ENCODE measurements at places on chromosomes 2 and 18.

DNA sequence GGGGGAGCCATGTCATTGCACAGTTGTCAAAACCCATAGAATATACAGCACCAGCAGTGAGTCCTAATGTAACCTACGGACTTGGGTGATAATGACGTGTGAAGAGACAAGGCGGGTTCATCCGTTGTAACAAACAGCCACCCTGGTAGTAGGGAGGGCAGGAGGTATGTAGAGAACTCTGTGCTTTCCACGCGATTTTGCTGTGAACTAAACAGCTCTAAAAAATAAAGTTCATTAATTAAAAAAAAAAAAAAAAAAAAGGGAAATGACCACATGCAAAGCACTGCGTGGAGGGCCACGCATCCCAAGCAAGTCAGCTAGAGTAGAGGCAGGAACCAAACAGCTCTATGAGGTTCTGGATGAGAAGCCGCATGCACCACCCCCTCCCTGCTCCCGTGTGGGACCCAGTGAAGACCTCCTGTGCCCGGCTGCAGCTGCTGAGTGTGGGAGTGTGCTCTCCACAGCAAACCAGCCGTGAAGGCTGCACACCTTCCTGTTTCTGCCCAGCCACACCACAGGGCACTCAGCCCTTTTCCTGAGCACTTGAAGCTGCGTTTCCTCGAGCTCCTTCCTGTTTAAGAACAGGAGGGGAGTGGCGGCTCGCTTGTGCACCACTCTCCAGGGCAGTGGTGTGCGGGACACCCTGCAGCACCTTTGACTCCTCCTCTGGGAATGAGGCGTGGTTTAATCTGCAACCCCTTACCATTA, 65.6 kb downstream of the ODC1 start:
- DNase-seq: no peak

GRCh38 chr2:167140767-167141166, 252.5 kb downstream of the XIRP2 start:
- DNase-seq: no peak

DNA sequence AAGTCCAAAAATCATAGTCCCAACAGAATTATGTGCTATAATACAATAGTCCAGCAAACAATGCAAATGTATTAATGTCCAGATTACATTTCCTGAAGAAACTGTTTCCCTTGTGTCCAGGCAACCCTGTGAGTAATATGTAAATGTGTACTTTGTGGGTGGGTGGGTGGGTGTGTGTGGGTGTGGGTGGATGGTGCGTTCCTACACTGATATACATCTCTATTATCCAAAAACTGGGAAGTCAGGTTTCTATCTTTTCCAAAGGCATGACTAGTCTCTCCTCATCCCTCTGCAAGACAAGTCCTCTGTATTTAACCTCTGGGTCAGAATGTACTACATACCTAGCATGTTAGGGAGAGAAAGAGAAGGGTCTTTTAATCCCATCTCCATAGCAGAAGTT, 71.6 kb downstream of the LNPK start:
- DNase-seq: no peak

GRCh38 chr18:70294471-70295191, 5.8 kb downstream of the SOCS6 start:
- no peak for DNase-seq

DNA sequence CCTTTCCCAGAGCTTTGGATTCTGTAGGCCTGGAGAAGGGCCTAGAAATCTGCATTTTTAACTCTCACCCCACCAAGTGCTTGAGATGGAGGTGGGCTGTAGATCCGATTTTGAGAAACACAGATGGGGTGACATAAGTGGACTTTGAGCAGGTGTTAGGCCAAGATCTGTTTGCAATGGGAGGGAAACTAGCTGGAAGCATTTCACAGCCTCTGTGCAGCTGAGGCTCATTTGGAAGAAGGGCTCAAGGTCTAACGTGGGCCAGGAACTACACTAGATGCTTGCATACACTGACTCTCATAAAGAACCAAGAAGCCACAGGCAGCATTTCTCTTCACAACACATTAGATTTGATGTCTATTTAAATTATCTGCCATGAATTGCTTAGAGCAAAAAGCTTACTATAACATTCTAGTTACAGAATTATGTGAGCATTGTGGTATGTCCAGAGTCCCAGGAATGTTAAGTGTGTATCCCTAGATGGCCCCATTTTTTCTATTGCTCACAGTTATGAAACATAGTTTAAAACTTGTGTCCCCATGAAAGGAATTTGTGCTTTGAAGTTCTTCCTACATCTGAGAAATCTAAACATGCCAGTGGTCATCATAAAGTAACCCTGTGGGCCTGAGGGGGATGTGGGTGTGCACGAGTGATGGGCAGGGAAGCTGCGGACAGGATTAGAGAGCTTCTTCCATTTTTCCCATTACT, 77.2 kb downstream of the CD28 start:
- no peak for DNase-seq

DNA sequence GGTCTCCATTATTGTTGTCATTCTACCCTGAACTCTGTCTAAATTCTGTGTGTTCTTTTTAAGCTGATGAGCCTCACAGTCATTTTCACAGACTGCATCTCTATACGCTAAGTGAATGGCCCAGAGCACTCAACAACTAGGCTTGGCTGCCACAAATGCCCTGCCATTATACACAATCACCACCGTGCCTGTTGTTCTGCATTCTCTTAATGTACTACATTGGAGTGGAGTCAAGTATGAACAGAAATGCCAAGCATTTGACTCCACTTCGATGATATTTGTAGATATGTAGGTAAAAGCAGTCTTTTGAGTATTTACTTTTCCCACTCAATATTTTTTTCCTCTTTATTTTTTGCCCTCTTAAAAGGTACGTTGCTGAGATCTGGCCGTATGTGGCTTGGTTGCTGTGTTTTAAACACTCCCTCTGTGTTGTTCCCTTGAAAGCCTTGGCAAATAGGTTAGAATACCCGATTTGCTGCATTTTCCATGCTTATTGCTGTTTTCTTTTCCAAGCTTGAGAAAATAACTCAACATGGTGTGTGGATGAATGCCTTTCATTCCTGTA, 36.2 kb upstream of the TMEFF2 start:
- no peak for DNase-seq

DNA sequence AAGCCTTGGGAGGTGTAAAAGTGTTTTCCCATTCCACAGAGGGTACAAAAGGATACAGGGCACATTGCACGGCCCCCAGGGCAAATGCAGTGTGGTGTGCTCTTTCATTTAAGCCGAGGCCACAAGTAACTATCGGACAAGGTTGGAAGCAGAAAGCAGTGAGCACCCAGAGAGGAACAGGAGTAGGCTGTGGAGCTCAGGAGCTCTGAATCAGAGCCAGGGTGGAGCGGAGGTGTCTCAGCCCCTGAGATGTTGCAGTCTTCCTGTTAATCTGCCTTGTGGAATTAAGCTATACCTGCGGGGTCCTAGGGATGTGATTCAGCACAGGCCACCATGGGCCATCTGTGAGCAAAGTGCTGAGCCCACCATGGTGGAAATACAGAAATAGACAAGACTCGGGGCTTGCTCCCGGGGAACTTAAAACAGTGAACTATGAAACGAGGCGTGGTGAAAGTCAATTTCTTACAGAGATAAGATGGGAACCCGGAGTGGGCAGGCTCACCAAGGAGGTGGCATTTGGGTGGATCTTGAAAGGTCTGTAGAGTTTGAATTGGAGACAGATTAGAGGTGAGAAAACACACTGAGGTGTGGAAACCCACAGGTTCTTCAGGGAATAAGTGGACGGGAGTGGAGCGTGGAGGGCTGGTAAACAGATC, 44.0 kb downstream of the ASAP2 start:
- DNase-seq: no peak

- DNase-seq: no peak
Measured at GRCh38 chr2:240468303-240469238, 33.1 kb downstream of the GPC1 start.

GRCh38 chr18:14074187-14074586, 58.0 kb downstream of the ZNF519 start:
- no peak for DNase-seq

- DNase-seq: no peak
Measured at GRCh38 chr2:105796791-105797190, 52.1 kb downstream of the NCK2 start.

GRCh38 chr2:203732953-203733510, 26.6 kb downstream of the CD28 start:
- DNase-seq: no peak

DNA sequence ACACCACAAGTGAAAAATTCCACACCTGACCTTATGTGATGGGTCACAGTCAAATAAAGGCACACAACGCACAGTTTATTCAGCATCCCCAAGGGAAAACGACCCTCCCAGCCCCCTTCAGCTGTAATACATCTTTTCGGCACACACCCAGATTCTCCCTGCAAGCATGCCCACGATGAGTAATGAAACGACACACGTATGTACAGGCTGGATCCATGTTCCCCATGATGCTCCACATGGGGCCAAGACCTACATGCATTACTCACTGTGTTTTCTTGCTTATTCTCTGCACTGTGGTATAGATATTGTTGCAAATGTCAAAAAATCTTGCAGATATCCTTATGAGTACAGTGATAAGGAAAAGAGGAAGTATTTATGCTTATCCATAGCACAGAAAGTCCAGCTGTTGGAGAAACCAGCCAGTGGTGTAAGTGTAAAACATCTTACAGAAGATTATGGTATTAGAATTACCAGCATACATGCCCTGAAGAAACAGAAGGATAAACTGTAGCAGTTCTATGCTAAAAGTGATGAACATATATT, 32.5 kb upstream of the SGPP2 start:
- DNase-seq: no peak

GRCh38 chr2:57429831-57430230, 616.8 kb upstream of the VRK2 start:
- DNase-seq: no peak

DNA sequence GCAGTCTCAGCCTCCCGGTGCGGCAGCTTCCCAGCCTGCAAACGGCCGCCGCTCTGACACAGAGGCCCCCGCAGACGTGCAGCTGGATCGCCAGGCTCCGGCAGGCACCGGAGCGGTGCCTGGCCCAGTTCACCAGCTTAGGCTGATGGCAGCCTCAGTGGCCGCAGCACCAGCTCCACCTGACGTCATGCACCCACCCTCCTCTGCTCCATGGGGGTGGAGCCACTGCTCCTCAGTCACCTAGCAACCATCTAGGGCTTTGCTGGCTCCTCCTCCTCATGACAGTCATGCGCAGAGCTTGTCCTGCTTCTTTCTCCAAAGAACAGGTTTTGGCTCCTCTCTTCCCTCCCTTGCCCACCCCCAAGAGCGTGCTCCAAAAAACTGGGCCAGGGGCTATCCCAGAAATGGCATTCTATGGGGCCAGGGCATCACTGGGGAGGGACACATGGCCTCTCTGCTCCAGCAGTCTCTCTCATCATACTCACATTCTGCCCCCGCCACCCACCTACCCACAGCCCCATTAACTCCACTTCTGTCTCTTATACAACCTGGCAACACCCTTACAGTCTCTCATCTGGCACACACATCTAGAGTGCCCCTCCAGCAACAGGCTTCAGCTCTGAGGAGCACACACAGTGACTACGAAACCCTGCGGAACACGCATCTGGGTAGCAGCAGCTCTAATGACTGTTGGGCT, 5.5 kb downstream of the DCTN1 start:
- no peak for DNase-seq

DNA sequence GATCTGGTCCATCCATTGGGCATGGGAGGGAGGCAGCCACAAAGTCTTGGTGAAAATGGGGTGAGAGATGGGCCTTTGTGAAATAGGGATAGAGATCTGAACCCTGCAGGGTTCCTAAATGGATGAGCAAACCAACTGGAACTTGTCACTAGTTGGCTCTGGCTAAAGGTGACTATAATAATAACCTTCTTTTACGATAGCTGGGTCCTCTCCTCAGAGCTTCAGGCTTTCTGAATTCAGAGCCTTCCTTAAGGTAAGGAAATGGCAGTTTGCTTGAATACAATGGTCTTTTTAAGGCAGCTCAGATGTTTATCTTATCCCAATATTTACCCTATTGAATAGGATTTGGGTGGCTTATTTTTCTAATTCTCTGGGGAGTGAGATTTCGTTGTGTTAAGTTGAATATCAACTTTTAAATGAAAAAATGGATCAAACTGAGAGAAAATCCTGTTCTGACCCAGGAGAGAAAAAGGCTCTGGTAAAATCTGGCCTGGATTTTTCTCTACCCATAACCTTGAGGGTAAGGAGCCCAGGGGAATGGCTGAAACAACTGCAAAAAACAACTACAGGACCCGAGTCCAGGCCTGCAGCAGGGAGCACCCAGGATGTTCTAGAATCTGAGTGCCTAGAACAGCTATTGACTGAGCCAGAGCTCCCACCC, 61.1 kb upstream of the CXCR4 start:
- DNase-seq: no peak

GRCh38 chr18:62200121-62200914, 13.3 kb downstream of the RELCH start:
- no peak for DNase-seq

DNA sequence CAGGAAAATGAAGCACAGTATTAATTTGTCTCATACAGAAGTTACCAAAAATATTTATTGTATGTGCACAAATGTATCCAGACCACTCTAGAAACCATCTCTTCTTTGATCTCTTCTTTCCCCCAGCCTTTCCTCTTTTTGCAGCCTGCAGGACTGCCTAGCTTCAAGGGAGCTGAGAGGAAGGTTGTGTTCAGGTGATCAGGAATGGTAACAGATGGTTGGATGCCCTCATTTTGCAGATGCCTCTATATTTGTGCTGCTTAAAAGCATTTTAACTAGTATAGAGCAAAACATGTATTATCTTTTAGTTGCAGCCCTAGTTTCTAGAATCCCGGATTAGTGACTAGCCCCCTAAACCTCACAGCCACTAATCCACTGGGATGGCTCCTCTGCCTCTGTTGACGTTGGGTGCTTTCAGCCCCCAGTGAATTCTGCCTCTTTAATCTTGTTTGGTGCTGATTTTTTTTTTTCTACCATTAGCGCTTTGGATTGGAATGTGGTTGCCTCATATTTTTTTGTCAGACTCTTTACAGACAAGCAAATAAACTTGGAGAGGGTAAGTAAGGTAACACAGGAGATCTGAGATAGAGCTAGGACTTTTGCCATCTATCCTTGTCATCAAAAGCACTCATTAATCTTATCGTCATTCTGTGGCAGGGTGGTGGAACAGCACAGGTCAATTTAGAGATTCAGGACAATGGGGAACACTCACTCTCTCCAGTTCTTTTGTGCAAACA, 103.8 kb upstream of the NDUFV2 start:
- DNase-seq: no peak

DNA sequence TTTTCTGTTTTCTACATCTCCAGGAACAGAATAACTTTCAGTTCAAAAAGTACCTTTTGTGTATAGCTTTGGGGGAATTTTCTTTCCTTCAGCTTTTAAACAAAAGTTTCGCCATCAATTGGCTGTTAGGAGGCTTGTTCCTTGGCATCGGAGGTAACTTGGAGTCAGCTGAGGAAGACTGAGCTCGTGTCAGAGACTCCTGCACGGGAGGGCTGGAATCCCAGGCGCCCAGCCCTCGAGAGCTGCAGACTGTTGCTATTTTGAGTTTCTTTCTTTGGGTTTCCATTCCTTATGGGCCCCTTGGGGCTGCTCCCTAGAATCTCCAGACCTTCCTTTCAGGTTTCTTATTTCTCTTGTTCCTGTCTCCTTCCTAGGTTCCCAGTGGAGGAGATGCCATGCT, 8.1 kb downstream of the EMILIN2 start:
- DNase-seq: no peak

All from GM12891 (cell line).